Cortex of kidney (tissue), 1 donor: ENCODE measurements at places on chromosomes 3 and 15.

- no peak for DNase-seq
Measured at GRCh38 chr15:77532067-77532710, 100.5 kb downstream of the LINGO1 start.

DNA sequence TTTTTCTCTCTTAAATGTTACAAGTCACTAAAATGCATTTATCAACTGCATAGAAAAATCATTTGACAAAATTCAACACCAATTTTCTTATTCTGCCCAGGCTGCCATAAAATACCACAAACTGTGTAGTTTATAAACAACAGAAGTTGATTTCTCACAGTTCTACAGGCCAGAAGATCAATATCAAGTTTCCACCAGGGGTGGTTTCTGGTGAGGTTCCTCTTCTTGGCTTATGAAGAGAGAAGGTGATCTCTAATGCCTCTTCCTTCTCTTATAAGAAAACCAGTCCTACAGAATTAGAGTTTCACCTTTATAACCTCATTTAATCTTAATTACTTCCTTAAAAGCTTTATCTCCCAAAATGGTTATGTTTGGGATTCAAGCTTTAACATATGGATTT, 10.9 kb upstream of the CD200R1L start:
- DNase-seq: no peak

DNA sequence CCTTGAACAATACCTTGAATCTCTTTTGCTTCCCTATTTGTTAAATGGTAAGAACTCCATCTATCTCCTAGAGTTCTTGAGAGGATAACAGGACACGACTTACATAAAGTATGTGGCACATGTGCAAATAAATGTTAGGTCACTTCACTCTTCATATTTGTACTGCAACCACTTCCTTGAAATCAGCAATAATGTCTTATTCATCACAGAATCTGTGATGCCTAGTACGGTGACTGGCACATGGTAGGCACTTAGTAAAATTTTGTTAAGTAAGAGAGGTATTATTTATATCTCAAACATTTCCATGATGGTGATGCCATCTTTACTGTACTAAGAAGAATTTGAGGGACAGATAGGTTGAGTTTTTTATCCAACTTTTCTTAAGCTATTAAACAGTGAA, 14.3 kb downstream of the CD47 start:
- no peak for DNase-seq

- no peak for DNase-seq
Measured at GRCh38 chr3:158977497-158977896, 175.6 kb downstream of the MFSD1 start.

DNA sequence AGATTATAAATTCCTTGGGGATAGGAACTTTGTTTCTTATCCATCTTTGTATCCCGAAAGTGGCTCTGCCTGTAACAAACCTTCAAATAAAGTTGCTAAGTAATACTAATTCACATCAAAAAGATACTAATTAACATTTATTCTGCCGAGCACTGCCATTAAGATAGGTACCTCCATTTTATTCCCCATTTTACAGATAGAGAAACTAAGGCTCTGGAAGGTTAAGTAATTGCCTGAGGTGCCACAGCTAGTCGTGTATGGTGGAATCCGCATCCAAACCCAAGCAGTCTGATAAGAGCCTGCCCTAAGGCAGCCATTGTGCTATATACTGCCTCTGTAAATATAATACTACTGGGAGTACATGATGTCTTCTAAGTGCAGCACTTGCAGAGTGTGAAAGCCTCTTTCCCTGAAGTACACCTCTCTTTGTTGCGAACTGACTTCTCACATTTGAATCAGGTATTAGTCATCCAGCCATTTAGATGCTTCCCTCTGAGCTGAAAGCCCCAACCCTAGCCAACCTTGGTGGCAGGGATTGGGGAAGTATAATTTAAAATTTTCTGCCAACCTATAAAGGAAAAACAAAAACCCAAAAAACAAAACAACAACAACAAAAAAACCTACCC, 78.5 kb upstream of the CHD2 start:
- DNase-seq: no peak

DNA sequence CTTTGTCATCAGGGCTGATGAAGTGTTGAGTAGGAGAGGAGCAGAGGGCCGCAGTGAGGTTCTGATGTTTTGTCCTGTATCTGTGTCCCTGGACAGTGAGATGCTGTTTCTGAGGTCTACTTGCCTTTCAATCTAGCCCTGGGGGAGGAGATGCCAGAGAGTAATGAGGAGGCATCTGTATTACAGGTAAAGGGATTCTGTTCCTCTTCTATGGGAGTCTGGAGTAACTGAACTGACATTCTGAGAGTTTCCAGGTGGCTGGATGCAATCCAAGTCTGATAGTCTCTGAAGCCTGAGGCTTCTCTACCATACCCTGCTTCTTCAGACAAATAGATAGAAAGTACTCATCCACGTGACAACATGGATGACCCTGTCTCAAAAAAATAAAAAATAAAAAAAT, 60.9 kb downstream of the IL12A start:
- no peak for DNase-seq
